GM04504 (cell line): ENCODE measurements at places on chromosomes 7 and 10.

DNA sequence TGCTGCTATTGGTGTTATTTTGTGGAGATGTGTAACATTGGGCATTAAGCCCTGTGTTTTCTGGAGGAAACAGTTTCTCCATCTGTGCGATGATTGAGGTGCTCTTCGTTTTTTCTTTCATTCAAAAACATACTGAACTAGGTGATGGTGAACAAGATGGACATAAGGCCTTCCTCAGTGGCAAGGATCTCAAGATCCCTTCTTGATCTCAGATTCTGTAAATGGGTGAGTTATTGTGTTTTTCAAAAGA is 759 bp upstream of the ELAPOR2 start:
- no peak for DNase-seq

DNA sequence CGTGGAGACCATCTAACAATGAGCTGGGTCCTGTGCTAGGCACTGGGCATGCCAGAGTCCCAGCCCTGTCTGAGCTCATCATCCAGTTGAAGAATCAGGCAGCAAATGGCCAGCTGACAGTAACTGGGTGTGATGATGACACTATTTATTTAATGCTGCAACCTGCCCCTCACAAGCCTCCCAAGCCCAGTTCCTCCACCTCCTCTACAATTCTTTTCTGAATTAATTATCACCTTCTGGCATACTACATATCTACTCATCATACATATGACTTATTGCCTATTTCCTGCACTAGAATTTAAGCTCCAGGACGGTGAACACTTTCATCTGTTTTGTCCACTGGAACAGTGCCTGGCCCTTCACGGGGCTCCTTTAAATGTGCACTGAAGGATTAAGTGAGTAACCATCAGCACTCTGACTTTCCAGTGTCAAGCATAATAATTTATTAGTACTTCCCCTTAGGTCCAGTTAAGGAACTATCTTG is 96.7 kb upstream of the LAMB4 start:
- no peak for DNase-seq

DNA sequence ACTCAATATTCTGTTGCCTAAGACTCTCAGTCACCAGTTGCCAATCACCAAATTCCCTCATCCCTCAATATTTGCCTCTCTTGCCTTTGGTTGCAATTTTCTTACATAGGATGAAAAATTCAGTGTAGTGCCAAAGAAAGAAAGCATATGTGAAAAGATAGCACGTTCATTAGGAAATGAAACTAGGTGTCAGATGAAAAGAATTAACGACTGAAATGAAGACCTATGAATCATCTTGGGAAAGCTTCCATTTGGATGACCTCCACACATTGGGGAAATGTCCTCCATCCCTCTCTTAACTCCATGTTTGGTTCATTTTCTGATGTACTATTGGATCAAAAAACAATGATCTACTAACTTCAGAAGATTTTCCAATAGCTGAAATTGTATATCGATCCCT is 145.1 kb upstream of the MEOX2 start:
- DNase-seq = no peak

DNA sequence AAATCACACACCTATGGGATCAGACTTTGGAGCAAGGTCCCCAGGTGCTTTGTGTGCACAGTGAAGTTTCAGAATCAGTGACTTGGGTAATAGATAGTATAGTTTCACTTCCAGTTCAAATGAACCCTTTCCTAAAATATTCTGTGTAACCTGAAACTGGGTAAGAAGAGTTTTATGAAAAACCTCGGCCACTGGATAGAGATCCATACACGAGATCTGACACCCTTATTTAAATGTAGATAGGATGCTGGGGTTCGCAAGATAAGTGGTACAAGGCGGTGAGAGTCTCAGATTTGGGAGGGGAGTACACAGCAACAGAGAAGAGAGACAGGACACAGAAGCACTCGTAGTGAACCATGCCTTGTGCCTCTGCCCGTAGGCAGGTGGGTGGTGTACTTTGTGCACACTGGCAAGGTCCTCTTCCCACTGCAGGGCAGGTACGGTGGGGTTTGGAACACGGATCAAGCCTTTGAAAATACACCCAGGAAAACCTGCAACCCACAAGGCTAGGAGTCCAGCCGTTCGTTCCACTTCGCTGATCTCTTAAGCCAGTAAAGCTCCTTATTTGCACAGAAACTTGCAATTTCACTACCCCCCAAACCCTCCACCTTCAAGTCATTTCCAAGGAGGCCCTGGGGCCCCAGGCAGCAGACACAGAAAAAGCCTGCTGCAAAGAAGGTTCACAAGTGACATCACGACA is 162.8 kb downstream of the USP6NL start:
- DNase-seq = no peak

DNA sequence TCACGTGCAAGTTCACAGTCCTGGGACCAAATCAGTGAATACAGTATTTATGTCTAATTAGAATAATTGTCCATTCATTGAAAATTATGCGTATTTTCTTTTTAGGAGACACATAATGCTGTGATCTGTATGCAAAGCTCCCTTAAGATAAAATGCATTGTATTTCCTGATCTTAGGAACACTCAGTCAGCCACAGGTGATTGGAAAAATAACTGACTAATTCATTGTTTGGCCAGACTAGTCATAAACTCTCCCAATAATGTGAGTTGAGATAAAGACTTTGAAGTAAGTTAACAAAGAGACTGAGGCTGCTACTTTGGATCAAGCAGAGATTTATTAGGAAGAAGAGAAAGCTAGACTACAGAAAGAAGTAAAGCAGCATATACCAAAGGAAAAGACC is 182.2 kb downstream of the GNAI1 start:
- no peak for DNase-seq

DNA sequence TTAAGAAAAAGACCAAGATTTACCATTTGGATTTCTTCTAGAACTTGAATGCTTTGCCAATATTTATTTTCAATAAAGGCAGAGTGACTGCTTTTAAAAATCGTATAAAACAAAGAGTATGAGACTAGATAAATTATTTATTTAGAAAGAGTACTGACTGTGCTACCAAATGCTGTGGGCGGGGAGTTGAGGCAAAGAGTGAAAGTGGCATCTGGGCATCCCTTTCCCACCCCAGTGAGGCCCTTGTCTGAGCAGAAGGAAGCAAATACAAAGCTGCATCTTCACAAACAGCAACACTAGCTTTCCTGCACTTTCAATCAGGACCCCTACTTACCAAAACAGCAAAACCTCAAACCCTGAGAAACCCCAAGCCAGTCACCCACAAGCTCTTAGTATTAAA is 34.9 kb downstream of the ITGB1 start:
- no peak for DNase-seq

GRCh38 chr10:103969857-103970627 is 3.1 kb downstream of the SLK start:
- no peak for DNase-seq

GRCh38 chr10:22764639-22765038 is 50.3 kb upstream of the PIP4K2A start:
- DNase-seq = no peak

DNA sequence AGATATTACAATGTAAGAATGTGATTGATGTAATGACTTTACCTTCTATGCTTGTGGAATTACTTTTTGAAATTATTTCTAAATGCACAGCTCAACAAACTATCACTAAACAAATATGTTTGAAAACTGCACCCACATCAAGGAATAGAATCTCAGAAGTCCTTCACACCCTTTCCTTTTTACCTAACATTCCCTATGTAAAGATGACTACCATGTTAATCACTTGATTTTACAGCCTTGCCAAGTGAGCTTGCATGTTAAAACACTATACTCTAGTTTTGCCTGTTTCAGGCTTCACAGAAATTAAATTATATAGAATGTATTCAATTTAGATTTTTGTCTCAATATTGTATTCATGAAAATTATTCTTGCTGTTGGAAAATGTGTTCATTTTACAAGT is 1169.4 kb upstream of the CELF2 start:
- no peak for DNase-seq

DNA sequence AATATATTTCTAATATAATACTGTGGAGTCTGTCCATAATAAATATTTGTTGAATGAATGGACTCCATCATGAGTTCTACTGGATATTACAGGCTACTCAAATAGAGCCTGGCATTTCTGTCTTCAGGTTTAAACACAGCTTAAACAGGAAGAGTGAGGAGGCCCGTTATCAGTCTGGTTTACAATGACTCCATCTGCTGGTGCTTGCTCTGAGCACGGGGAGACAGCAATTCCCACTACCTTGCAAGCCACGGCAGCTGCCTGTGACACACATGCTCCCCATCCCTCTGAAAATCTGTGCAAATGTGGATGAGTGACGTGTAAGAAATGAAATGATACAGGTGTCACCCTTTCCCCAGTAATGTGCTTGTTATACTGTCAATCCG is 293.5 kb upstream of the IMMP2L start:
- no peak for DNase-seq

DNA sequence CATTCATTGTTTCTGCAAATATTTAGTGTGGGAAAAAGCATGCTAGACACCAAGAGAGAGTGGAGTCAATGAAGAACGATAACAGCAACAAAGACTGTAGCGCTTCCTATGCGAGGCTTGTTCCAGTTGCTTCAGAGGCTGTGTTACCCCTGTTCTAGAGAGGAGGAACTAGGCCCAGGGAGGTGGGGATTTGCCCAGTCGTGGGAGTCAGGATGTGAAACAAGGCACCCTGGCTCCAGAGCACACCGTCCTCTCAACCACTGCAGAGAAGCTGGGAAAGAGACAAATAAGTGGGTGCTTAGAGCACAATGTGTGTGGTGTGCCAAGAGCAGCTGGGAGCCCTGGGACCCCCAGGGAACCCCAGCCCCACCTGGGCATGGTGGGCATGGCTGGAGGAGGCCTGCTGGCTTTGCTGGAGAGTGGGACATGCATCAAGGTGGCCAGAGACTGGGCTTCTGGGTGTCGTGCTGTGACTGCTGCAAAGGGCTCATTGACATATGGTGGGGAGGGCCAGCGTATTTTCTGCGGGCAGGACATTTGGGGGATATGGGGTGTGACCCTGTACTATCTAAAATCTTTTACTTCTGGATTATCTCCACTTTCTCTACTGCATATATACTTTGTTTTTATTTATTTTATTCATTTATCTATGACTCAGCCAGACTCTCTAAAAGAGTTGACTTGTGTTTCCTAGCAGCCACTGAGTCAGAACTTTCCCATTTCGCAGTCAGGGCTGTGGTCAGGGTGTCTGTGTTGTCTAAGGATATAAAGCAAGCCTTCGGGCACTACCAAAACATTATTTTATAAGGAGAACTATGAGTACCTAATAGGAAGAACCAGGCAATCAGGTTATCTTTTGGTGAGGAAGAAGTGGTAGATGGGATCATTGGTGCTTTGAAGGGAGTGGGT is 95.4 kb downstream of the TCF7L2 start:
- DNase-seq = peak; percentile 75

DNA sequence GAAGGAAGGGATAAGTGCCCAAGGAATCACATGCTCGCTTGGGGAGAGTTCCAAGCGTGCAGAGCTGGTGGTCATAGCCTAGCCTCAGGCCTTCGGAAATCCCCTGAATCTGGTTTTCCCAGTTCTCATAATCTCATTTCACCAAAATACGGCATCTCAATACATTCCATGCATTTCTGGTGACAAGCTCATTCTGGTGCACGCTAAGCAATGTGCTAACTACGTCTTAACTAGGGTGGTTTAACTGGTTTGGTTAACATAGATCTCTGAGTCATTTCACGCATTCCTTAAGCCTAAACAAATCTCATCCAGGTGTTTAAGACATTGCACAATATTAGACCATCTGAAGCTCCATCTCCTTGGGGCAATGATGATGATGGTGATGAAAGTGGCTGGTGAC is 72.9 kb upstream of the STEAP1B start:
- DNase-seq = no peak

DNA sequence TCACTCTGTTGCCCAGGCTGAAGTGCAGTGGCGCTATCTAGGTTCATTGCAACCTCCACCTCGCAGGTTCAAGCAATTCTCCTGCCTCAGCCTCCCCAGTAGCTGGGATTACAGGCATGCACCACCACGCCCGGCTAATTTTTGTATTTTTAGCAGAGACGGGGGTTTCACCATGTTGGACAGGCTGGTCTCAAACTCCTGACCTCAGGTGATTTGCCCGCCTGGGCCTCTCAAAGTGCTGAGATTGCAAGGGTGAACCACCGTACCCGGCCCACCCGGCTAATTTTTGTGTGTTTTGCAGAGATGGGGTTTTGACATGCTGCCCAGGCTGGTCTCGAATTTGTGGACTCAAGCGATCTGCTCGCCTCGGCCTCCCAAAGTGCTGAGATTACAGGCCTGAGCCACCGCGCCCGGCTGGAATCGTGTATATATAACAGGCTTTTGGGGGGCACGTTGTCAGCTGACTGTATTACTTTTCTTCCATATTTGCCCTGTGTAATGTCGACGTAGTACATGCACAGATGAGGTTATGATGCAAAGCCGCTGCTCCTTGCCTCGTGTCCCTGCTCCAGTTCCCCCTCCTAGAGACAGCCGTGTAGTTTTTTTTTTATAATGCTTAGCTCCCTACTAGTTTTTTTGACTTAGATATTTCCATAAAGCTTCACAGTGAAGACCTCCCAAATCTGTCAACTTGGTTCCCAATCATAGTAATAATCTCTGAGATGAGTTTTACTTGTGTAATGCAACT is 883 bp upstream of the TRA2A start:
- no peak for DNase-seq

DNA sequence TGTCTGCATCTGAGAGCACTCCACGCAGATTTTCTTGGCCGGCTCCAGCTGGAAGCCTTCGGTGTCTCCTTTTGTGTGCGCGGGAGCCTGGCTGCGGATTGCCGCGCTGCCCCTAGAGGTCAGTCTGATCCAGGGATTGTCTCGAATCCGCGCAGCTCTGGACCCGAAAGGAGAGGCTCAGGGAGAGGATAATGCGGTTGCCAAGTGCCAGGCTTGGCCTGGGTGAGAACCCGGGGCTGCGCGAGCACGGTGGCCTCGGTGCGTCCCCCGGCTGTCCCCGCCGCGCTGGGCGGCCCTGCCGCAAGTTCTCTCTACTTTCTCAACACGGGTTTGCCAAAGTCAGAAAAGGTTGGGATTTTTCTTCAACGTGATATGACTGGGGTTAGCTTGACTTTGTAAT is 140.9 kb downstream of the ADCYAP1R1 start:
- no peak for DNase-seq

GRCh38 chr10:104103956-104104355 is 18.0 kb upstream of the SFR1 start:
- no peak for DNase-seq

DNA sequence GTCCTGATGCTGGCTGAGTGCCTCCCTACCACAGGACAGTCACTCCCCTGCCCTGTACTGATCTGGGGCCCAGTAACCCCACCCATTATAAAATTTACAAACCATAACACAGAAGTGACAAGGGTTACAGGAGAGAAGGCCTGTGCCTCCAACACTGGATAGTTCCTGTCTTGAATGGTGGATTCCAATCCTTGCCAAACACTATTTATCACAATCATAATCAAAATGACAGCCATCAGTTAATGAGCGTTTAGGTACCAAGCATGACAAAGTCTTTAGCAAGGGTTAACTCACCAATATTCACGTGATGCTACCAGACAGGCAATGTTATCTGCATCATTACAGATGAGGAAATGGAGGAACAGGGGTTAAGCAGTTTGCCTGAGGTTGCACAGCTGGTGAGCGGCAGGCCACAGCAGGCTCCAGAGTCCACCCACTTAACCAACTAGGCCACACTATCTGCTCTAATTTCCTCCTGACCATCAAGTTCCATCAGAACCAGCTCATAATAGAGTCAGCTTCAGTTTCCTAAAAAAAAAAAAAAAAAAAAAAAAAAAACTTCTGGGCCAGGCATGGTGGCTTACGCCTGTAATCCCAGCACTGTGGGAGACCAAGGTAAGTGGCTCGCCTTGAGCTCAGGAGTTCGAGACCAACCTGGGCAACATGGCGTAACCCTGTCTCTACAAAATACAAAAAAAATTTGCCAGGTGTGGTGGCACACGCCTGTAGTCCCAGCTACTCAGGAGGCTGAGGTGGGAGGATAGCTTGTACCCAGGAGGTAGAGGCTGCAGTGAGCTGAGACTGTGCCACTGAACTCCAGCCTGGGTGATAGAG is 14.2 kb downstream of the PDLIM1 start:
- DNase-seq = no peak
